ENCODE measurements at places on chromosomes 11 and 22.

DNA sequence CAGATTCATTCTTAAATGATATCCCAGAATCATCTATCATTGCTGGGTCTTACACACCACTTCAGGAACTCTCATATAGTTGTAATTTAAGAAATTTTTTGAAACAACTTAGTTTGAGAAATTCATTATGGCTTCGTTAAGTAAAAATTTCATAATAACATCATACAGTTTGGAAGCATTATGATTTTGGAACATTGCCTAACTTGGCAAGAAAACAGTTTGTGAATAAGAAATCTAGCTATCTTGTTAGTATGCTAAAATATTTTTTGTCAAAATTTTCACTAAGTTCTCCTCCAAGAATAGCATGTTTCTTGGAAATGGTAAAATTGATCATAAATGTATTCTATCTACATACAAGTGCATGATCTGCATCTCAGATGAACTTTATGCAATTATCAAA, 217.7 kb downstream of the CNTN5 start:
- no peak for DNase-seq

GRCh38 chr11:46889689-46890475, 28.5 kb downstream of the LRP4 start:
- DNase-seq = peak; percentile 75

DNA sequence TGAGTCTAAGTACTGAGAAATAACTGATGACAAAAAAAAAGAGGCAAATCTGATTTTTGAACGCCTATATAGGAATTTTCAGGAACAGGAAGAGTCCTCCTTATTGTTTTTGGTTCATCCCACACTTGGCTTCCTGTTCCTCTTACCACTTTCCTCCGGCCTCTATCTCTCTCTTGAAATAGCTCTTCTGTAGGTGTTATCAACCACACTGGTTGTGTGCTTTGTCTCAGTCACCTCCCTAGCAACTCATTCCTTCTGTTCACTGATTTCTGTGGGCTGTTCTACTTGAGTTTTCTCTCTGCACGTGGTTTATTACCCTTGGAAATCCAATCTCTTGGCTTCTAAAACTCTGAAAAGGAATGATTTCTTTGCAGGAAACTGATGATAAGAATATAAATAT, 78.7 kb upstream of the C11orf87 start:
- no peak for DNase-seq

DNA sequence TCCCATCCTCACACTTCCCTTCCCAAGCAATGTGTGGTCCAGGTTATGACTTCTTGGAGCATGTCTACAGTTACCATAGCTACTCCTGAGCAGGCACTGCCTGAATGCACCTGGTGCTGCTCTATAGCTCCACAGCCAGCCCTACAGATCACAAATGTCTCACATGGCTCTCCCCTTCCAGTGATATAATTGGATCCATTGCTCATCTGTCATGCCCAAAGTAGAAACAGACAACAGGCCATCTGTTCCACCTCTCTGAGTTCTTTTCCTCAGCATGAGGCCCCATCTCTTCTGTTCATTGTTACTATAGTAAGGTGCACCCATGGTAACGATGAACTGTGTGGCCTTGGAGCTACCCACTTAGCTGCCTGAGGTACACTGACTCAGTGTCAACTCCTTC, 320.3 kb upstream of the ZC3H12C start:
- no peak for DNase-seq

DNA sequence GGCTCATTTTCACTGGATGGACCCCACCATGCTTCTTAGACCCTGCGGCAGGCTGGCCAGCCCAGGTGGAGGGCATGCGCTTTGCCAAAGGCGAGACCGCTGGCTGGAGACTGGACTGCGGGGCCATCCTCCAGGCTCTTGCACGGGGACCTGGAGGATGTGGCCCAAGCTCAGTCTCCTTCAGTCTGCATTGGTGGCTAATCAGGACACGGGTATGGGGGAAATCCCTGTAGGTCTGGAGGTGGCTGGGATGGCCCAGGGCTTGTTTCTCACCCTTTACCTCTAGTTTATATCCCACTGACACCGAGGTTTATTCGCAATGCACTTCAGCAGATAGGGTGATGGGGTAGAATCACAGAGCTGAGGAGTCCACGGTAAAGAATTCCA, 45.0 kb downstream of the BCR start:
- no peak for DNase-seq

DNA sequence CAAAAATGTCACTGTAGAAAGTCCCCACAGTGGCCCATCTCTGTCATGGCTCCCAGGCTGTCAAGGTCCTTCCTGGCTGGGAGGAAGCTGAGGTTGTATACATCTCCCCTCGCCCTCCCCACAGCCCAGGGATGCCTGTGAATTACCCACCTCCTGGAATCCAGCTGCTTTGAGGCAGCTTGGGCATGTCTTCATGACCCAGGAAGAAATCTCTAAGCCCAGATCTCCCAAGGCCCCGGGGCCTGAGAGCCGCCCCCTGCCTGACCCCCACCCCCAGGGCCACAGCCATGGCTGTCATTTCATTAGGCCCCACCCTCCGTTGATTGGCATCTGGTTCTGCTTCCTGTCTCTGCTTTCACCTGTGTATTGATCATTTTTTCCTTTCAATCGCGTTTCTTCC, 207.5 kb downstream of the TBC1D22A start:
- no peak for DNase-seq

DNA sequence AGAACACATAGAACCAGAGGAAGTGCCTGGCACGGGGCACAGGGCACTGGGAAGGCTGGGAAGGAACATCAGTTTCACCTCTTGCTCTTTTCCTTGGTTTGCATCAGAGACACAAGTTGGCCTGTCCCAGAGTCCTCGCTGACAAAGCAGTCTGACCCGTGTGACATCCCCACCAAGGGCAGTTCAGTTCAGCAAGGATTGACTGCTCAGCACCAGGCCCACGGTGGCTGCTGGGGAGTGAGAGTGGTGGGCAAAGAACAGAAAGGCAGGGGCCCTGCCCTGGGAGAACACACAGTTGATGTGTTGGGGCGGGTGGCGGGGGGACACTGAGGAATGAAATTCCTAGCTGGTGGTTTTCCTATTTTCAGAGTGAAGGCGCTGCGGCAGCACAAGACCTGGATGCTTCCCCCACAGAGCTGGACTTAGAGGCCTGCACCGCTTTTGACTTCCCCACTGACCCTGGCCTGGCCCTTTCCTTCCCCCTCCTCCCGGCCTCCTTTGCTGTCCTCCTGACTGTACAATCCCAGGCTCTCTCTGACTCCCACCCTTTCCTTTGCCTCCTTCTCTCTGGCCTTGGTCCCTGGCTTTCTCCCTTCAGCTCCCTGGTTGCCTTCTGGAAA, 2.2 kb upstream of the TMPRSS13 start:
- no peak for DNase-seq

DNA sequence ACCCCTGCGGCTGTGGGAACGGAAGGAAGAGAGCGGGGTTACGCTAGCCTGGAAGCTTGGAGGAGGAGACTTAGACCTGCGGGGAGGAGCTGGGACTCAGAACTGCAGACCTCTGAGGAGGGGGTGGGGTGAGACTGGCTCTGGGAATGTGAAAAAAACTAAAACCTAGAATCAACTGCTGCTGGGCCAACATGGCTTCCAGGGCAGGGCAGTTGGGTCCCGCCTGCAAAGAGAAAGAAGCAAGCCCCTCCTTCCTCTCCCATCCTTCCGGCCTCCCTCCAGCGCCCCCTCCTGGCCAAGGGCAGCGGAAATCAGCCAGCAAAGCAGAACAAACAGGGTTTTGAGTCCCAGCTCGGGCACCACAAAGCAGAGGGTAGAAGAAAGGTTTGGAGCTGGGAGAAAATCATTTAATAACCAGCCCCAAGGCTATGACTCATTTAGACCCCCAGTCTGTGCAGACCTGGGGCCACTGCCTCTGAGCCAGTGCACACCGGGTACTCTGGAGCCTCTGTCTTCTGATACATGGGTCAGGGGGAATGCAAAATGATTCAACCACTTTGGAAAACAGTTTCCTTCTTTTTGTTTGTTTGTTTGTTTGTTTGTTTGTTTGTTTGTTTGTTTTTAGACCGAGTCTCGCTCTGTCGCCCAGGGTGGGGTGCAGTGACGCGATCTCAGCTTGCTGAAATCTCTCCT, 7.3 kb upstream of the NCF4 start:
- DNase-seq = peak; percentile 89

DNA sequence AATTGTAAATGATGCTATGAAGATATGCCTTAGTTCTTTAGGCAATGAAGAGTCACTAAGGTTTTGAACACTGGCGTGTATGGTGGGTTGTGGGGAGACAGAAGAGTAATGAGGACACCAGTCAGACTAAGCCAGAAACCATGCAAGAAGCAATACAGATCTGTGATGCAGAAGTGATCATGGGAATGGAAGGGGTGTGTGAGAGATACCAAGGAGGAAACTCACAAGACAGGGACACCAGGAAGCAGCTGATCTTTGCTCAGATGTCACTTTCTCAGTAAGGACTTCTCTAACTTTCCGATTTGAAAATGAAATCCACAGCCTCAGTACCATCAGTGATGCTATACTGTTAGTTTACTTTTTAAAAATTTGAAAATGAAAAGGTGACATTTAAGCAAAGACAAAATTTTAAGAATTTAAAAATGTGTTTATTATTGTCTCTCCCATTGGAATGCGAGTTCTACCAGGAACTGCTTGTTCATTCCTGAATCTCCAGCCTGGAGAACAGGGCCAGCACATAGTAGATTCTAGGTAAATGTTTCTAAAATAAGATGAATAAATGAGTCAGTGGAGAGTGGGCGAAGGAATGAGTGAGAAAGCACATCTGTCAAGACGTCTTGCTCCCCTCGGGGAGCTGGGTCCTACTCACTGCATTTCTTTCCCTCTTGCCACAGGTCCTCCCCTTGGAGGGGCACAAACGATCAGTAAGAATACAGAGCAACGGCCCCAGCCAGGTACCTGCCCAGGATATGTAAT, 60.4 kb downstream of the KCNJ1 start:
- no peak for DNase-seq
